ENCODE measurements at places on chromosomes 7 and 10.
A peak's percentile ranks its signal among the peaks of the same experiment; 100 is the strongest.

DNA sequence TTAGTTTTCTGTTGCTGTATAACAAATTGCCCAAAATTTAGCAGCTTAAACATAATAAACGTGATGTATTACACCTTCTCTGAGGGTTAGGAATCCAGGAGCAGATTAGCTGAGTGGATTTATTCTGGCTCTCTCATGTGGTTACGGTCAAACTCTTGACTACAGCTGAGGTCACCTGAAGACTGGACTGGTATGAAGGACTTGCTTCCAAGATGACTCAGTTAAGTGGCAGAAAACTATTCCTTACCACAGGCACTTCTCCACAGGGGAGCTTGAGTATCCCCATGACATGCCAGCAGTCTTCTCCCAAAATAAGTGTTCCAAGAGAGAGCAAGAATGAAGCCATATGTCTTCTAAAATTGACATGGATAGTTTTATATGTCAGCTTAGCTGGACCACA lies 957.2 kb upstream of the GHITM start:
- no peak for DNase-seq

DNA sequence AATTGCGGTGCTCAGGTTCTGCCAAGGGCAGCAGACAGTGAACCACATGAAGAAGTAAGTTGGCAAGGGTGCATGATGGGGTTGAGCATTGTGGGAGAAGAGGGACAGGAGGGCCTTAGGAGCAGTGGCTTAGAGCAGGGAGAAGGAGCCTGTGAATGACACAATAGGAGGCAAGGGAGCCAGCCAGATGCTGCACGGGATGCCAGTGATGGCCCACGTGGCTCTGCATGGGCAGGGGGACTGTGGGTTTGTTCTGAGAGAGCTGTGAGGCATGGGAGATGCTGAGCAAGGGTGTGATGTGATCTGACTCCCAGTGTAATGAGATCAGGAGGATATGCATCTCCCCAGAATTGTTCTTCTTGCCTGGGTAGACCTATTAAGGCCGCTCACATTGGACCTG lies 60.9 kb downstream of the C10orf90 start:
- no peak for DNase-seq

DNA sequence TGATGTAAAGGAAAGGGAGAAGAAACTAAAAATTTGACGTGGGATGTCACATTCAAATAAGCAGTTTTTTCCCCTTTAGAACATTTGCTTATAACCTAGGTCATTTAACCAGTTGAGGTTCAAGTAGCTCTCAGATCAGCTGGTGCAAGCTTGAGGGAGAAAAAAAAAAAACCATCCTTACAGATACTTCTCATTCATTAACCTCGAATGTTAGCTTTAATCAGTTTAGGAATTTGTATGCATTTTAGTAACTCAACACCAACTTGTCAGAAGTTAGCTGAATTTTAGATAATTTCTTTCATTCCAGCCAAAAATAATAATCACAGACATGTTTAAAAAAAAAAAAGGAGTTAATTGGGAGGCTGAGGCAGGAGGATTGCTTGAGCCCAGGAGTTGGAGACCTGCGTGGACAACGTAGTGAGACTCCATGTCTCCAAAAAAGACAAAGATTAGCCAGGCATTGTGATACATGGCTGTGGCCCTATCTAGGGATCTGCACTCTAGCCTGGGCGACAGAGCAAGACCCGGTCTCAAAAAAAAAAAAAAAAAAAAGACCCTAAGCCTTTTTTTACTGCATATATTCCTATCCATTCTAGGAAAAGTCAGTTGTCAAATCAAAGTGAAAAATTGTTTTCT lies 46.2 kb downstream of the BMPR1A start:
- DNase-seq: peak; percentile 11

DNA sequence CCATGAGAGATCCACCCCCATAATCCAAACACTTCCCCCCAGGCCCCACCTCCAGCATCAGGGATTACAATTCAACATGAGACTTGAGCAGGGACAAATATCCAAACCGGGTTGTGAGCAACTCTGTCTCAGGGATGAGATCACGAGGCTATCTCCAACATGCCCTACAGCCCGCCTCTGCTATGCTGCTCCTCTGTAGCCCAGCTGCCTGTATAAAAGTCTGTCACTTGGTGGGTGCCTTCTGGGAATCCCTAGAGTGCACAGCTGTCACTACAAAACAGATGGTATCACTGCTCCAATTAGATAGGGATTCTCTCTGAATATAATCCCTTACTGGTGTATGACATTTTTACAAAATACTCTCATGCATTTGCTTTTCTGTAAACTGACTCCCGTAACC lies 114.9 kb upstream of the NANOS1 start:
- DNase-seq: peak; percentile 25

DNA sequence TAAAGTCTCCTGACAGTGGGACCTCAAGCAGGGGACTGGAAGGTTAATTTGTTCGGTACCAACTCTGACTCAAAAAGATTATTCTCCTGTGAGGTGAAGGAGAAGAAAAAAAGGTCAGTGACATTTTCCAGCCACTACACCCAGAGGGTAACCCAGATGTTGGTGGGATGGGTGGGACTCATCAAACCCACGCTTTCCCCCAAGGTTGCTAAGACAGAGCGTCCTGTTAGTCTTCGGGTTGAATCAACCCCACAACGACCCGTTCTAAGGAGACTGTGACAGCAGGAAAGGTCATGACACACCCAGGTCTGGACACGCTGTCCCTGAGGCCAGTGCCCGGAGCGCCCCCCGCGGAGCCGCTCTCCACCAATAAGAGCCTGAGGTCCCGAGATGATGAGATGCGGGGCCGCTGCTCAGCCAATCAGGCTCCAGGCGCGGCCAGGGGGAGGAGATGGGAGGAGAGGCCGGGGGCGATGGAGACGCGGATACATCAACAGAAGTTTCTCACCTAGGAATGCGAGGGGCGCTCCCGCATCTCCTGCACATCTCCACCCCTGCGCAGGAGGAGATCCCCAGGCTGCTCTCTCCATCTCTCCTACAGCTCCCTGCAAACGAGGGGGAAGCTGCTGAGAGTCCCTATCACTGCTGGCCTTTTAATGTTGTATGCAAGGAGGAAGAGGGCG lies at the start of gene WNT16:
TSS of gene WNT16 (plus strand) at position 493 of the 683 bp plus-strand sequence. CDS start 293 bp downstream, outside the sequence.
- no peak for DNase-seq

DNA sequence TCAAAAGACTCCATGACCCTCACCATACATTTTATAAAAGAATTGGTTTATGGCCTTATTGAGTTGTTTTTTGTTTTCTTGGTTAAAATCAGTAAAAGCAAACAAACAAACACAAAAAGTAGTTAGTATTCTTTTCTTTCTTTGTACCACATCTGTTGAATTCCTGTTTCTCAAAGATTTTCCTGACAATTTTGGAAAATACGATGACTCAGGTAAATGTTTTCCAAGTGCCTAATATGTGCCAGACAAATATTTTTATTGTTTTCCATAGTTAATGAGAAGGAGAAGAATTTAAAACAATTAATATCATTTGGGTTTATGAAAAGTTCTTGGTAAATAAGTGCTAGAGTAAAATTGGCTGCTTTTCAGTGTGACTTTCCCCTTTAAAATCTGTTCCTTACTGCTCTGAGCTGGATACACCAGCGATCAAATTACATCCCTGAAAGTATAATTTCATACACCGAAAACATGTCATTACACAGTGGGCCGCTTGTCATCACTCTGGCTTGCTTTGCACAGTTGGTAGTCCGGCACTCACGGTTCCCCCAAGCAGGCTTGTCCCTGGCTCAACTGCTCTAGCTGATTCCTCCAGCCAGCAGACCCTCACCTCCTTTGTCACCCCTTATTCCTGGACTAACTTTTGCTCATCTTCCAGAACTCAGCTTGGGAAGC lies 80.5 kb downstream of the TBXAS1 start:
- DNase-seq: no peak

GRCh38 chr10:49269523-49269922 lies 29.4 kb upstream of the C10orf71 start:
- no peak for DNase-seq

DNA sequence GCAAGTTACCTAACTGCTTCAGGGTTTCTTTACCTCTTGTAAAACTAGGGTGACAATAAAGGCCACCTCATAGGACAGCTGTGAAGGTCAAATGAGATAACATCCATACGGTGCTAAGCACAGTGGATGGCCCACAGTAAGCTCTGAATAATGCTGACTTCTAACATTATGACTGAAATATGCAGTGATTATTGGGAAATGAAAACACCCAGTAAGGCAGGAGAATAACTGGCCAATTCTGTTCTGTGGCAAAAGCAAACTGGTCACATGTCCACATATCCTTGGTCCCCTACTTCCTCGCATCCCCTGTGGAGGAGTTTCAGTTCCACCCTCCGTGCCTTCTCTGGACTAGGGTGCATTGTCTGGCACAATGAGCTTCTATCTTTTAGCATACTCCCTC lies 1.4 kb downstream of the CUBN start:
- DNase-seq: no peak

GRCh38 chr7:68783684-68784083 lies 814.6 kb upstream of the AUTS2 start:
- no peak for DNase-seq

- no peak for DNase-seq
Measured at GRCh38 chr7:80760292-80760691, 121.8 kb downstream of the CD36 start.

GRCh38 chr10:14579405-14579804 lies 195.3 kb downstream of the FAM107B start:
- DNase-seq: no peak

DNA sequence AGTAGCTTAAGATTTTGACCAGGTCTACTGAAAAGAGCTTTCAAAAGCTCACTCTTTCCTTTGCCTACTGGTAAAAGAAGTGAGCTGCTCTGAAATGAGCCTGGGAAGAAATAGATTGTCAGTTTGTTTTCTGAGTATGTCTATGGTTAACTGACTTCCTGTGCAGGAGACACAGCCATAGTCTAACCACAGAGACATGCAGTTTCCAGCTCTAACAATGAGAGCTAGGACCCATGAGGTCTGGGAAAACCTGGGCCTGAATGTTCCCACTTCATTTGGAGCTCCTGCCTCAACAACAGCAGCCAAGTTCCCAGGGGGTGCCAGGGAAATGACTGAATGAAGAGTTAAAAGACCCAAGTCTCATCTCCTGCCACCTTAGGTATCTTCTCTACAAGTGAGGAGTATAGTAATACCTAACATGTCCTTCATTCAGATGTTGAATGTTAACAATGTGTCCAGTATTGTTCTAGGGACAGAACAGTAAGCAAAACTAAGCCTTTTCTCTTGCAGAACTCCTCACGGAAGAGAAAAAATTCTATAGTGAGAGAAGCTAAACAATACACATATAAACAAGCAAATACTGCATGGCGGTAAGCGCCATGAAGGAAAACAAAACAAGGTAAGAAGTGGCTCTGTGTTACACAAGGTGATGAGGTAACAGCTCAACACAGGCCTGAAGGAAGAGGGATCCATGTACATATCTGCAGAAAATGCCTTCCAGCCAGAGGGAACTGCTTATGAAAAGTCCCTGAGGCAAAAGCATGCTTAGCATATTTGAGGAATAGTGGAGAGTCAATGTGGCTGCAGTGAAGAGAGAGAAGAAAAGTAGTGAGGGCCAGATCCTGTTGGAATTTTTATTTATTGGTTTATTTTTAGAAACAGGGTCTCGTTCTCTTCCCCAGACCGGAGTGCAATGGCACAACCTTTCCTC lies 26.4 kb upstream of the ANKRD1 start:
- DNase-seq: peak; percentile 70

DNA sequence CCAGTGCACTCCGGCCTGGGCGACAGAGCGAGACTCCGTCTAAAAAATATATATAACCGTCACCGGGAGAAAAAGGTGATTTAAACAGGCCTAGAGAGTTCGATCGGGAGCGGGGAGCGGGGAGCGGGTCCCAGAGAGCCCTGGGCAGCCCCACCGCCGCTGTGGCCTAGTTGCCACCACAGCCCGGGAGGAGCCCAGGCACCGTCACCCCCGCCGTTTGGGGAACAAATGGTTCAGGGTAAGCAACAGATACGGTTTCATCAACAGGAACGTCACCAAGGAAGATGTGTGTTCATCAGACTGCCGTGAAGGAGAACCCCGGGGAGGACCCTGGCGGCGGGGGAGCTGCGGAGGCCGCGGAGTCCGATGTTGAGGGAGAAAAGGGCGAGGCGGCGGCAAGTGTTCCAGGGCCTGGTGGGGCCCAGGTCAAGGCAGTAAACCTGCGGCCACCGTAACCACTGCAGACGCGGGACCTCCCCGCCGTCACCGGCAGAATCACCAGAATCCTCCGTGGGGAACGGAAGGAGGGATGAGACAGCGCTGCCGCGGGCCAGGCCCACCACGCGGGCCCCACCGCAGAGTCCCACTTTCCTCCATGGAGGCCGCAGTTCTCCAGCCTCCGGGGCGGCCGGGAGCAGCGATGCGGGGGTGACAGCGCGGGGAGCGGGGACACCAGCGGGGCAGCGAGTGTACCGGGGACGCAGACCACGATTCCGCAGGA lies 103.4 kb downstream of the GALNT11 start:
- no peak for DNase-seq

DNA sequence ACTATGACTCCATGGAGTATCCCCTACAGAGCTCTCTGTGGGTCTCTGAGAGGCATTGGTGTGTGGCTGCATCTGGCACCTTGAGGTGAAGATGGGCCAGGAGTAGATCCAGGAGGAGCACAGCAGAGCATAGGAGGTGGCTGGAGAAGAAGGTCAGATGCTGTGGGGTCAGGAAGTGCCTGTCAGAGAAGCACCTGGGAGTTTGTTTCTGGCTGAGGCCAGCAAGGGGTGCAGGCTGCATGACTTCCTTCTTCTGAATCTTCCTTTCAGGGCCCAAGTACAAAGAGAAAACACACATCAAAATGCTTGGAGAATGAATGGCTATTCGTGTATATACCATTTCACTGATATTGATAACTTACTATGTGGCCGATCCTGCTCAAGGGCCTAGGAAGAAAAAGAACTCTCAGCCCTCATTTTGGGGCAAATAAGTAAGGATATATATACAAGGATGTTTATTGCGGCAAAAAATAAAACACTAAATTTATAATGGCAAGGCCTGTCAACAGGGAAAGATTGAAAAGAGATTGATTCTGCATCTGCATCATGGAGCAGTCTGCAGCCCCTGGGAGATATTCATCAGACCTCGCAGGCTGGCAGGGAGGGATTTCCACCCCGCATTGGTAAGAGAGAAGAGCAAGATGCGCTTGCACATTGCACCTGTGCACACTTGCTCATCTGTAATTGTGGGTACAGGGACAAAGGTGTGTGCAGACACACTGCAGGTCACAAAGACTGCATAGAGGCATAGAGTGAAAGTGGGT lies 39.2 kb downstream of the PTPRE start:
- DNase-seq: no peak

GRCh38 chr10:108696792-108697477 lies 1226.4 kb downstream of the XPNPEP1 start:
- no peak for DNase-seq

DNA sequence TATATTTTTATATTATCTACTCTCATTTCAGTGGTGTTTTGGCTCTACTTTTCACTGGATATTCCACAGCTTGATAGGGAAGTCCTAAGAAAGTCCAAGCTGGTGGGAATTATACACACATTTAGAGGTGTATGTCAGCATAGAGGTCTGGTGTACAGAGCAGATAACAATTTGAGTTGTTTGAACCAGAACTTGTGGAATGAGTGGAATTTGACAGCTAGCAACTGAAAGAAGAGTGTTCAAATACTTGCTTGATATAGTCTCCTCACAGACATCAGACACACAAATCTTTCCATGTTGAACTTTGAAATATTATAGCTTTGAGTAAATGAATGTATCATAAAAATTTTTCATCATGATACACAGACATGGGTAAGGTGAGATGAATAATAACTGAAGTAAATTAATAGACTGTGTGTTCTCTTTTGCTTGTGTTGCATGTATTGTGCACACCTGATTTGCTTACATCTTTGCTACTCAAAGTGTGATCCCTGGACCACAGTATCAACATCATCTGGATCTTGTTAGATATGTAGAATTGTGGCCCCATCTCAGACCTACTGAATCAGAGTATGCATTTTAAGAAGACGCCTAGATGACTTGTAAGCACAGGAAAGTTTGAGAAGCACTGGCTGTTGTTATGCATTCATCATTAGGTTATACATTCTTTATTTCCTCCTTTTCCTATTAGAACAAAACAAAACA lies 91.5 kb downstream of the ABCA13 start:
- DNase-seq: no peak
